ENCODE measurements at places on chromosomes 7 and 10. TPM values are rescaled to one million over a fixed set of nuclear protein-coding genes. Genes with fewer than 3 reads are reported as not detected.

- peak; percentile 89 for DNase-seq
Measured at GRCh38 chr10:34638406-34639054, 176.6 kb downstream of the PARD3 start.

MYO3A gene
- 1.6 TPM for total RNA-seq

DUSP5 gene
- 9.2 TPM for total RNA-seq

GJD4 gene
- total RNA-seq, result not detected
